CD4-positive, alpha-beta T cell treated with Interleukin-6 for 4 hours (primary cell): ENCODE measurements at places on chromosomes 3 and 15.

- no peak for DNase-seq
These were observed 32.4 kb downstream of the ADAMTS17 start for GRCh38 chr15:100309109-100310040.

- peak; percentile 61 for DNase-seq
These were observed 7.1 kb downstream of the CELSR3 start for GRCh38 chr3:48655606-48656005.

DNA sequence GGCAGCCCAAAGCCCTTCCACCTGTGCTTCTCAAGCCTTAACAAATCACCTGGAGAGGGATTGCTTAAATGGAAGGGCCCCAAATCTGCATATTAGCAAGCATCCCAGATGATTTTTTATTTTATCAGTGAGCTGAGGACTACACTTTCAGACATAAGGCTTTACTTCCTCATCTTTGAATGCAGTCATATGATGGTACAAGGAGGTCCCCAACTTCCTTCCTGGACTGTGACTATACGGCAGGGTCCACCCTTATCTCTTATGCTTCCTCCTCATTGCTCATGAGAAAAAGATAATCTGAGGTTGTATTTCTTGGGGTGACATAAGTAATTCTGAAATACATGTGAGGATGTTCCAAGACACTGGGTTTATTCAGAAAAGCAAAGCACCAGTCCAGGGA lies 13.7 kb upstream of the HEG1 start:
- no peak for DNase-seq

- DNase-seq = no peak
These were observed 40.0 kb downstream of the DNAJC13 start for GRCh38 chr3:132457286-132457685.

- no peak for DNase-seq
These were observed 13.1 kb downstream of the SLC7A14 start for GRCh38 chr3:170572665-170573253.

- no peak for DNase-seq
These were observed 1250.1 kb downstream of the ZPLD1 start for GRCh38 chr3:103684904-103685303.

DNA sequence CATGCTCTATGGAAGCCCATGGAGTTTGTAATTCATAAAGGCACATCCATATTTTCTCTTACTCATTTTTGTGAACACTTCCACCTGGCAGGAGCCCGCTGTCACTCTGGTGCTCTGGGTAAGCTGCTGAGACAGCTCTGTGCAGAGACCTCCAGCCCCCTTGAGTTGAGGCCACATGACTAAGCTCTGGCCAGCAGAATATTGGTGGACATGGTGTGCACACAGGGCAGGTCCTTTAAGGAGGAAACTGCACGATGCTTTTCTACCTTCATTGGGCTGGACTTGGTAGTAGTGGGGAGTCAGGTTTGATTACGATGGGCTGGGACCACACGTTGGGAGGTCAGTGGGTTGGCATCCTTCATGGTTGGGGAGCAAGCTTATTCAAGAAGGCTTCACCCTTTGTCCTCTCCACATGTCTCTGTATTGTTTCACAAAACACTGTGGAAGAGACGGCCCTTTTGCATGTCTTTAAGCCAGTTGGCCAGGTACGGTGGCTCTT lies 29.0 kb downstream of the CCNB2 start:
- DNase-seq = no peak

DNA sequence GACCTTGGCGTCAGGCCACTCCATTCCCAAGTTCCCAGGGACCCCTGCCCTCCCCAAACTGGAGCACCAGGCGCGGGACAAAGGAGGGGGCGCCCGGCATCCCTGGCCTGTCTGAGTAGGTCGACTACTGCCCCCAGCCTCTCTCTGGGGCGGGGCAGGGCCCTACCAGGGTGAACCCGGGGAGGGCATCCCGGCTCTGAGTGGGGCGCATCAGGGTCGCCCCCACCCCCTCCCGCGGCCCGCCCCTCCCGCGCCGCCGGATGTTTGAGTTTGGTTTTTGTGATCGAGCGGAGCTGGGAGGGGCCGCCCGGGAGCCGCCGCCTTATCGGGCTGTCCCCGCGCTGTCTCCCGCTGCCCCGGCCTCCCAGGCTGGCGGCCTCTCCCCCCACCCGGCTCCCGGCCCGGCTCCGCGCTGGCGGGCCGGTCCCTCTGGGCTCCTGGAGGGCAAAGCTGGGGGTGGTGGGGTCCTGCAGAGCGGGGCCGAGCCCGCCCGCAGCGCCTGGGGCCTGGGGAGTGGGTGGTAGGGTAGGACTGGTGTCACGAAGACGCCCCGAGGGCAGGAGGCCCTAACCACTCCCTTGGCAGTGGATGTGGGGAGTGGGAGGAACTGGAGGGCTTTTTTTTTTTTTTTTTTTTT lies 47.2 kb upstream of the SMAD6 start:
- DNase-seq = peak; percentile 66

DNA sequence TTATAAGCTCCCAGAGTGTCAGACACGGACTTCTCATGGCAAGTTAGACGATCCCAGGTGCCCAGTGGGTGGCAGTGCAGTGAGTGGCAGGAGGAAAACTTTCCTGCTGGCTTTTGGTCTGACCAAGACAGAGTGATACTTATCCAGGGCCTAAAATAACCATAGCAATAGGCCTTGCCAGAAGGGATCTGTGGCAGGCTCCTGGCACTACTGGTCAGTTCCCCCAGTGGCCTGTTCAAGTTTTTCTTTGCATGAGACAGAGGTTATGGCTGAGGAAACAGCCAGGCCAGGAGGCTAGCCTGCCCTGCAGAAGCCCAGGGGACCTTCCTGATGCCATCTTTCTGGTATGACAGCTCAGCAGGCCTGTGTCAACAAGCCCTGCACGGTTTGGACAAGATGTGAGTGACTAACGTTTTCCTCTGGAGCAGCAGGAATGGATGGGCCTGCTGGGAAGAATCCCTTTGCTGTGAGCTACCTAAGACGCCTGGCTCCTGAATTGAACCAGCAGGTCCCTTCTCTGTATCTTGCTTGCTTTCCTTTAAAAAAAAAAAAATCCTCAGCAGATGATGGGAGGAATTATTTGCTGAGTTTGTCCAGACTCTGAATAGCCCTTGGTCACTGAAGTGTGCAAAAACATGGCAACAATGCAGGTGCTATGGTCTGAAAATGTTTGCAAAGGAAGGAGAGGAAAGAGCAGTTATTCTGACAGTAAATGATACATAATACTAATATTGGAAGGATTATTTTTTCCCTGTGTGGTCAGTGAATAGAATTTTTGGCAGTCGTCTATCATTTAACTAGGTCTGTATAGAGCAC lies 18.0 kb downstream of the SCG5 start:
- DNase-seq = no peak

- DNase-seq = no peak
These were observed 23.5 kb downstream of the RUVBL1 start for GRCh38 chr3:128100161-128100560.

- no peak for DNase-seq
These were observed 24.9 kb downstream of the ALS2CL start for GRCh38 chr3:46668591-46668990.

DNA sequence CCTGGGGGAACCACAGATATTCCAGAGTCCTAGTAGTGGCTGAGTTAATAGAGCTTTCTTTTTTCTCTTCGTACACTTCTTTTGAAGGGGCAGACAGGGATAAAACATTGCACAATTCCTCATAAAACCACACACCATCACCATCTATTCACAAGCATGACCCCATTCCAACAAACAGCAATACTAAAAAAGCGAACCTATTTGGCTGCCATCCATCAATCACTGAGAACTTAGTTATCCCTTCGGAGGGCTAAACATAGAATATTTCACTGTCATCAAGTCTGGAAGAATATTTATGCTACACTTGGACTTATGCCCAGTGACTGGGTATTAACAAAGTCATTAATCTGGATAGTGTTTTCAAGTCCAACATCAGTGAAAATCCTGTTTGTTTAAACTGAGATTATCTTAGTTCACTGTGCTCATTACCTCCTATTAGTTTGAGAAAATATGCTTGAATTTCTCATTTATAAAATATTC lies 80.3 kb upstream of the PRTG start:
- DNase-seq = no peak

GRCh38 chr3:125395091-125395490 lies 20.0 kb upstream of the ZNF148 start:
- no peak for DNase-seq

DNA sequence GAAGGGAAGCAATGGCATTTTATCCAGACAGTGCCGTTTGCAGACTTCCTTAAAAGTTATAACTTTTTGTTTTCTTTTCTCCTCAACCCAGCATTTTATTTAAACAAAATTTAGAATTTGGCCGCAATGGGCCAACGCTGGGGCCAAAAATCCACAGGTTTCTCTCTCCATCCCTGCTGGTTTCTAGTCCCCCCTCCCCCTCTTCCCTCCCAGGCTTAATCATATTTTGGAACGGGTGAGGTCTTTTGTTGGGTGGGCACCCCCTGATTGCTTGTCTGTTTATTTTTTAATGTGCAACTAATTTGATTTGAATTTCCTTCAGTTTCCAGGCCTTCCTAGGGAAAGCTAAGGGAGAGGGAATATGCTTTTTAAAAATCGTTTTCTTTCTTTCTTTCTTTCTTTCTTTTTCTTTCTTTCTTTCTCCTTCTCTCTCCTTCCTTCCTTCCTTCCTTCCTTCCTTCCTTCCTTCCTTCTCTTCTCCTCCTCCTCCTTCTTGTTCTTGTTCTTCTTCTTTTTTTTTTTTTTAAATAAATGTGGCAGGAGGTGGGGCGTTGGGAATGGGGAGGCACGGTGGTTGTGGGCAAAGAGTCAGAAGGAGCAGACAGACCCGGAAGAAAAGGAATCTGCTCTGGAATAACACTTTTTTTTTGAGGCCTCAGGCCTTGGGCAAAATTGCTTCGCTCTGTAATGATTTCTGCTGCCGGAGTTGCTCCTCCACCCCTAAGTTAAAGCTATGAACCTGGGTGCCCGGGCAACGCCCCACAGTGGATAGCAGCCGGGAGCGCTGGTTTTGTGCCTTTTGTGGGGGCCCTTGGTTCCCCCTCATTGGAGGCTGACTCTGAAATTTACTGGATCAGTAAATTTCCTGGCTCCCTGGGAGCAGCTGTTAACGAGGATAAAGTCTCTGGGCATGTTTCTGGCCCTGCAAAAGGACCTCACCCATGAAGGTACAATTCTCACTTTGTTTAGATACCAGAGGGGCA lies 1.9 kb downstream of the FNDC3B start:
- no peak for DNase-seq

- DNase-seq = no peak
These were observed 87.0 kb downstream of the GMPS start for GRCh38 chr3:155957412-155957880.

DNA sequence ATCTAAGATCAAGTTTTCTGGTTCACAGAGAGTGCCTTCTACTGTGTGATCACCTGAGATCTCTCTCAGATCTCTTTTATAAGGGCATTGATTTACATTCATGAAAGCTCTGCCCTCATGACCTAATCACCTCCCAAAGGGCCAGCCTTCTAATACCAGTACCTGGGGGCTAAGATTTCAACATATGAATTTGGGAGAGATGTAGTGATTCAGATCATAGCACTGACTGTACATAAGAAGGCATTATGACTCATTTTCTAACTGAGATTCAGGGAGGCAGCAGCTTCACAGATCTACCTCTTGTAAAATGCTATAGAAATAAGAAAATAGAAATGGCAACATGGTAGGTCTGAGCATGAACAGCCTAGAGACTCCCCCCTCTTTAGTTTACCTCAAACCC lies 39.6 kb downstream of the VGLL3 start:
- DNase-seq = no peak

DNA sequence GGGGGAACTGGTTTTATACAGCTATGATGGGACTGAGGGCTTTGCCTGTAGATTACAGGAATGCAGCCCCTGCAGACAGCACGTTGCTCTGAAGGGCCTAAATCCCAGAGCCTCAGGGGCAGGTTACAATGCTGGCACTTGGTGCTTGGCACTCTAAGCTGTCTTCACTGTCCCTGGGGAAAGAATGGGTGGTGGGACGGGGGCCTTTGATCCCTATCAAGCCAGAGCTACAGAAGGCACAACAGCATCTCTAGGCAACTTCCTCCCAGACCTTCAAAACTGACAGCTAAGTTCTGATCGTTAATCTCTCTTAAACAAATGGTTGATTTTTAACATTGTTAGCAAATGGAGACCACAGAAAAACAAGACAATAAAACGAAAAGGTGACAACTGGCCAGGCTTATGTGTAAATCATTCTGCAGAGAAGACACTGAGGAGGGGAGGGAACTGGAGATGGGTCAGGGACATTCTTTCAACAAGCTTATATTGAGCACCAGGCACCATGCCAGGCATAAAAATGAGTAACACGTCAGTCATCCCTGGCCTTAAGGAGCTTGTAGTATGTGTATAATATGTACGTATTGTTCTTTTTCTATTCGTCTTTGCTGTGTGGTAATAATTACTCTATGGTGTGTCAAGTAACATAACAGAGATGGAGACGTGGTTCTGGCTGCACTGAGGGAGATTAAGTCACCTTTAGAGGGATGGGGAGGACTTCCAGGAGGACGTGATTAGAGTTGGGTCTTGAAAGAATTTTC lies 49.1 kb downstream of the CA12 start:
- no peak for DNase-seq

DNA sequence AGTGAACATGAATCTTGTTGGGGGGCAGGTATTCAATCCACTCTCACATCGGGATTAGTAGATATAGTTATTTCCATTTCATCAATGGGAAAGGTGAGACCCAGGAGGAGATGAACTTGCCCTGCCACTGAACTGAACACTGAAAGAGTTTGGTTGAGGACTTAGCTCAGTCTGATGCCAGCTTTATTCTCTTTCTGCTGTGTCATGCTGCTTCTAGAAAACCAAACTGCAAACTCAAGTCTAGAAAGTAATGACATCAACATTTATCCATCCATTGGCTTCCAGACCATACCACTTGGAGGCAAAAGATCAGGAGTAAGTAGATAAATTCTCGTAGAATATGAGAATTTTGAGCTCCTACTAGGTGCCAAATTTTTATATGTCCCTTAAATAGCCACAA lies 288.0 kb upstream of the CTNNB1 start:
- no peak for DNase-seq

DNA sequence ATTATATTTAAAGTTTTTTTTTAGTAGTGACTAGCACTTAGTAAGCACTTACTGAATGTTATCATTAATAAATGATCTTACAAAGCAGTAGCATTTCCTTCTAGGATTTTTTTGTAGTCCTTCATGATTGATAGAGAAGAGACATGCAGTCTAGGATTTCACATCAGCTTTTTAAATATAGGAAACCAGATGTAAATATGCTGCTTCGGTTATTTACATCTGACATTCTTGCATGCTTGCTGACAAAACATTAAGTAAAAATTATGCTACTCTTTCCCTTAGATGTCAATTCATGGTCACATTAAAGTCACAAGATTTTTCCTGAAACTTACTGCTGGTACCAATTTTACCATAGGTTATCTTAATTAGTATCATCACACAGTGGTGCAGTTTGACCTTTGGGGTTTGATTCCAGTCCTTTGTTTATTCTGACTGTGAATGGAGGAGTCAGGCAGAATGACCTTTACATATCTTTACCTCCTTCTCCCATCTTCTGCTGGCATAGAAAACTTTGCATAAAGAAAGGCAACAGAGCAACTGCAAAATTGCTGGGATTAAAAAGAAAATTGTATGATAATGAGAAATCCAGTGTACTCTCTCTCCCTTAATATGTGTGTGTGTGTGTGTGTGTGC lies 286.5 kb downstream of the LPP start:
- no peak for DNase-seq
